ENCODE measurements at places on chromosomes 7 and 10.
A peak's percentile ranks its signal among the peaks of the same experiment; 100 is the strongest.

DNA sequence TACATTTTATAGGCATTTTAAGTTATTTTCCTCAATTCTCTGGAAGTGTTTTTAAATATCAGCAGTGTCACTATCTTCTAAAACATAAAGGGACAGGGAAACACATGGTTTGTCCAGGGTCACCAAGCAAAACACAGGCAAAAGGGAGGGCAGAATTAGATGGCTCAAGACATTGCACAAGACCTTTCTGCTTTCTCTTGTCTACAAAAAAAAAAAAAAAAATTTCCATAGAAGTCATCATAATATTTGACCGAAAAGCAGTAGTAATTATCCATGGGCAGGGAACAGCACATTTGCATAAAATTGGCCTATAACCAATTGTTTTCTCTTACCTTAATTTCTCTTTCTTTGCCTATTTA is 703.1 kb upstream of the FZD8 start:
- DNase-seq, result no peak

DNA sequence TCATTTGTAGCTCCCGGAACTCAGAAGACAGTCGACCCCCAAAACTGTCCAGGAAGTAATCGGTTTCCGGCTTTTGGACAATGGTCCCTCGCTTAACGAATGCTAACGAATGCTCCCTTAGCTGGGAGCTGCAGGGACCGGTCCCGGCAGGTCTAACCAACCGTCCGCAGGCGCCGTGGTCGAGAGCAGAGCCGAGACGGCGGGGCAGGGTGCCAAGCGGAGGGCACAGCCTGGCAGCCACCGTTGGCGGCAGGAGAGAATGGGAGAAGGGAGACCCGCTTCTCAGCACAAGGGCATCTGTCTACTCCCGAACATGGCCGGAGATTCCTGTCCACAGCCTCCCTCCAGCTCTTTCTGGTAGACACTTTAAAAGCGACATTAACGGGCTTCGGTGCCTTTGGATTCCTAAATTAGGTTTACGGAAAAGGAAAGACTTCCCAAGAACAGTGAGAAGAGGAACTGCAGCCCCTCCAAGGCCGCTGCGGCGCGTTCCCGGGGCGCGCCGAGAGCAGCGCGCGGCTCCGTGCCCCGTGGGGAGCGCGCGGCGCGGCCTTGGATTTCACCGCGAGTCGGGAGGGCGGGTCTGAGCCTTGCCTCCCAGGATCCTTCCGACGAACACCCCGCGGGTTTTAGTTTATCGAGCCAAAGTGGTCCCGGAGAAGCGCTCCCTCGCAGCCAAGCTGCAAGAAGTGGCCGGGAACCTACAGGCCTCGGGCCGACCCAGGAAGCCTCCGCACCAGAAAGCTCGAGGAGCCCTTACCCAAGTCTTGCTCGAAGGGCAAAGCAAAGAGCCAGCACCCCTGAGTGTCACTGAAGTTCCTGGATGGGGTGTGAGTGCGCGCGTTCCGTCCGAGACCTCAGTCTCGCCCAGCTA is 3.6 kb upstream of the TBX20 start:
- DNase-seq, result no peak

DNA sequence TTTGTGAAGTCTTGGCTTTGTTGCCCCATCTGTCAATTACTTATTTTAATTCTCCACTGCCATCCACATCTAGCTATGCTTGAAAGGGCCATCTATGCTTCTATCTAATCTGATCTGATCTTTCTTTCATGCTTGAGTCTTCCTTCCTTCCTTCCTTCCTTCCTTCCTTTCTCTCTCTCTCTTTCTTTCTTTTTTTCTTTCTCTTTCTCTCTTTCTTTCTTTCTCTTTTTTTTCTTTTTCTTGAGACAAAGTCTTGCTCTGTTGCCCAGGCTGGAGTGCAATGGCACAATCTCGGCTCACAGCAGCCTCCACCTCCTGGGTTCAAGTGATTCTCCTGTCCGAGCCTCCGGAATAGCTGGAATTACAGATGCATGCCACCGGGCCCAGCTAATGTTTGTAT is 11.3 kb downstream of the TFR2 start:
- DNase-seq, result no peak

DNA sequence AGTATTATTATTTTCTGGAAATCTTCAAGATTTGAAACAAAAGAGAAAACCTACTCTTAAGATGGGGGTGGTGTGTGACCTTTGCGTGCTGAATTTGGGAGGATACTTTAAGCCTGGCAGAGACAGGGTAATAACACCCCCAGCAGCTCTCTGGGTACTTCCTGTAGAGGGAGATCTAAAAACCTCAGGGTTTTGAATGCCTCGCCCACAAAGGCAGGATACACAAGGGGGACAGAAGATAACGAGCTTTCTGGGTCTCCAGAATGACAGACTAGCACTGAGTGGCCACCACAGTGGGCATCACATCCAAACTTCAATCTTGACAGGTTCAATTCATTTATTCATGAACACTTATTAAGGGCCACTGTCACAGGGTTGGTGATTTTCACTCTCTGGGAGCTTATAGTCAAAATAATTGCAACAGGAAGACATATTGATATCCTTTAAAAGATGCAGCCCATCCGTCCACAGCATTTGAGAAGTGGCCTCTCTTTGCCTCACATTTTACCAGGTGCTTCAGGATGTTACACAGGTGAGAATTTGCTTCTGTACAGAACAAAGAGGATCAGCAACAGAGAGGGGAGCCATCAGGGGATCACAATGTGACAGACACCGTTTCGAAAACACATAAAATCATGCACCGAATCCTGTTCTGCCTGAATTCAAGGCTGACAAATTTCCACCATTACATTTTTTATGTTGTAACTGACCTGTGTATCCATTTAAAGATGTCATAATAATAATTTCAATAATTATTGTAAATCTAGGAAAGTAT is 14.3 kb downstream of the CPA1 start:
- DNase-seq, result peak; percentile 7

- DNase-seq, result no peak
These were observed 135.0 kb downstream of the RTKN2 start for GRCh38 chr10:62133618-62134017.

- DNase-seq, result no peak
These were observed 37.3 kb downstream of the PAX2 start for GRCh38 chr10:100782461-100783244.

- no peak for DNase-seq
These were observed 59.4 kb upstream of the COL13A1 start for GRCh38 chr10:69742356-69742695.

DNA sequence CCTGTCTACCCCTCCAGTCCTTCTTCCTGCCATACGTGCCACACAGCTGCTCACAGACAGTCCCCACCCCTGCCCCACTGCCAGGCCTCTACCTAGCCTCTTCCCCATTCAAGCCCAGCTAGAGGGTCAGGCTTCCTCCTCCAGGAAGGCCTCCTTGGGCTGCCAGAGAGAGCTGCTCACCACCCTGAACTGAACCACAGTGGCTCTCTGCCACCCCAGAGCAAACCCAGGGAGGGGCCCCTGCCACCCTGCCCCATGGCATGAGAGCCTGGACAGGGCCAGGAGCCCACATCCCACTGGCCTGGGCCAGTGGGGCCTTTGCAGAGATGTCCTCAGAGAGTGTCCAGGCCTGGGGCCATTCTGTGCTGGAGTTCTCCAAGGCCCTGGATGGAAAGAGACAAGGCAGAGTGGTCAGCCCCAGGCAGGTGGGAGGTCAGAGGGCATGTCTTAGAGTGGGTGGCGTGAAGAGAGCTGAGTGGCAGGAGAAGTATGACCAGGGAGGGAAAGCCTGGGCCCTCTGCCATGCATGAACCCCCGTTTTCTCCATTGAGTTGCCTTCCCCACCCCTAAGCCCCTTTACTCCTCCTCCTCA is 40.4 kb downstream of the TMEM270 start:
- DNase-seq, result no peak

DNA sequence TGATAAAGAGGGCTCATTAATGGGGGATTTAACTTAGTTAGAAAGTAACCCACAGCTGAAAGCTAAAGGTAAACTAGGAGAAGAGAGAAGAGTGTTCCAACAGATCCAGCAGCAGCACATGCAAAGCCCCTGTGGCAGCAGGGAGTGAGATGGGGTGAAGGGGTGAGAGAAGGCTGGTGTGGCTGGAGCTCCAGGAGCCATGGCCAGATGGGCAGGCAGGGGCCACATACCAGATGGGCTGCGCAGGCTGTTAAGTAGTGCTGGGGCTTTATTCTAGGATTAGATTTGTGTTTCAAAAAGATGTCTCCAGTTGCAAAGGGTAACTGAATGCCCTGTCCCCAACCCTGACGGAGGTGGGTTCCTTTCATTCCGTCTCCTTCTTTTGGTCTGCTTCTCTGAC is 33.2 kb downstream of the HIF1AN start:
- DNase-seq, result no peak

DNA sequence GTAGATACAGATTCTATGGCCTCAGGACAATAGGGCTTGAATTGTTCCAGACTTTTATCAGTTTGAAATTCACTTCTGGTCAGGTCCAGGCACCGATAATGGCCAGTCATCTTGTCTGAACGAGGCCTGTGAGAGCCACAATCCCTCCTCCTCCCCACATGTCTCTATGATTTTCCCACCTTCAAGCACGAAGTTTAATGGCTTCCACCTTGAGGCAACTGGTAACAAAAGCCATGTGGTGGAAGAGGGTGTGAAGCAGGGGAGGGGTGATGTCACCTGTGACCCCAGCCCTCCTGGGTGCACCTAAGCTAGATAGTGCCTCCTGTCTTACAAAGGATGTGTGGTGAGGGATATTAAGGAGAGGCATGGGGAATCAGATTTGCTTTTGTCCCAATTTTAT is 89.2 kb downstream of the PCGF5 start:
- DNase-seq, result no peak

- no peak for DNase-seq
These were observed 785.2 kb downstream of the NRG3 start for GRCh38 chr10:82660205-82660604.

DNA sequence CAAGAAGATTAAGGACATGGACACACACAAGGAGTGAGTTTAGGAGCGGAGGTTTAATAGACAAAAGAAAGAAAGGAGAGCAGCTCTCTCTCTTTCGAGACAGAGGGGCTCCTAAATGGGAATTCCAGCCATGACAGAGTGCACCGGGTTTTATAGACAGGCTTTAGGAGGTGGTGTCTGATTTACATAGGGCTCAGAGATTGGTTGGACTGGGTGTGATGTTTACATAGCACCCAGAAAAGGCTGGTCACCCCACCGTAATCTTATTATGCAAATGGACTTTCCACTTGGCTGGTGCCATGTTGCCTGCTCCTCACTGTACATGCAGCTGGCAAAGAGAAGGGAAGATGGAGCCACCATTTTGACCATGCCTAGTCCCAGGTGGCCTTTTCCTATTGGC is 28.4 kb upstream of the MRC1 start:
- no peak for DNase-seq

GRCh38 chr7:94698275-94698674 is 42.3 kb upstream of the SGCE start:
- no peak for DNase-seq

GRCh38 chr10:77823811-77824542 is 102.6 kb downstream of the DLG5 start:
- no peak for DNase-seq
